ENCODE measurements at places on chromosomes 13 and 19.
A peak's percentile ranks its signal among the peaks of the same experiment; 100 is the strongest.

- DNase-seq = no peak
These were observed 741.8 kb upstream of the MIR17HG start for GRCh38 chr13:90605664-90606063.

GRCh38 chr19:36013280-36014011 is 567 bp downstream of the ALKBH6 start:
- no peak for DNase-seq

GRCh38 chr19:56980906-56981305 is 138.9 kb upstream of the USP29 start:
- DNase-seq = no peak

DNA sequence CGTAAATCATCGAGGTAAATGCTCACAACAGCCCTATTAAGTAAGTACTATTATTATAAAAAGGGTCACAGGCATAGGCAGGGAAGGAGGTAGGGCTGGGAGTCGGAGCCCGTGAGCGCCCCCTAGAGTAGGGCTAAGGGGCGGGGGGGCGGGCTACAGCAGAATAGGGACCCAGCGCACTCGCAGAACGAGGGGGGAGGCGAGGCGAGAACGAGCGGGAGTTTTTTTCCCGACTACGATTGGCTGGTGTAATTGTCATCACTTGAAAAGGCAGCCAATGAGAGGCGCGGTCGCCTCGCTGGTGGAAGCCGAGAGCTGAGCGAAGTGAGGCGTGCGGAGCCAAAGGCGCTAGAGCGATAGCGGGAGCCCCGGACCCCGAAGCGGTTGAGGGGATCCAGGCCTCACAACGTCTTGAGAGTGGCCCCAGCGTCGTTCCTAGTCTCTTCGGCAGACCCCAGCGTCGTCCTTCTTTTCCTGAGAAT is 24.2 kb downstream of the KEAP1 start:
- peak; percentile 72 for DNase-seq

GRCh38 chr13:71864986-71865873 is 1.8 kb downstream of the DACH1 start:
- no peak for DNase-seq

DNA sequence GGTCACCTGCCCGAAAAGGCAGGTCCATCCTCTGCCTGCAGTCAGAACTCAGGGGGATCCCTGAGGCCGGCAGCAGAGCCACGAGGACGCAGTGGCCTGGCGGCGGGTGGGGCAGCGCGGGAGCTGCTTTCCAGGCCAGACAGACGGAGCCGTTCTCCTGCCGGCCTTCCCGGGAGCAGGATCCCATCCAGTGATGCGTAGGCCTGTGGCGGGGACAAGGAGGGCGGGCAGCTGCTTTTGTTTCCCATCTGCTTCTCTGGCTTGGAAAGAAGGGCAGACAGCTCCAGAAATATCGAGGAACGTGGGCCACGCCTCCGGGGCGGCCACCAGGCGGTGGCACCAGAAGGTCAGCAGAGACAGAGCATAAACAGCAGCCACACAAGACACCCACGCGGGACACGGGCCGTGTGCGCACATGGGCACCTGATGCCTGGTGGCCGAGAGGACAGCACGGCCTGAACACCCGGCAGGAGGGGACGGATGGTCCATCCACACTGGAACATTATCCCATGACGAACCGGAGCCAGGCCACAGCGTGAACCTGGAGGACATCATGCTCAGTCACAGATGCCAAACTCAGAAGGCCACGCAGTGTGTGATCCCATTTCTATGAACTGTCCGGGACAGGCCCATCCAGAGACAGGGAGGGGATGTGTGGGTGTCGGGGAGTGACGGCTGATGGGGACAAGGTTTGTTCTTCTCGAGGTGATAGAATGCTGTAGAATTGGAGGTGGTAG is 13.9 kb upstream of the MKNK2 start:
- no peak for DNase-seq

Data from stimulated activated CD8-positive, alpha-beta memory T cell treated with anti-CD3 and anti-CD28 coated beads, Interleukin-15, amount 100 ng/mL, for 1 hour (primary cell).